ENCODE measurements at places on chromosomes 12 and 14.

GRCh38 chr12:4535092-4535491, 3.6 kb upstream of the RAD51AP1 start:
- DNase-seq = no peak

GRCh38 chr12:14885718-14886221, at the start of gene MGP:
TSS of gene MGP (minus strand) at chr12:14885854. CDS start at chr12:14885791, 63 bp downstream.
- no peak for DNase-seq

DNA sequence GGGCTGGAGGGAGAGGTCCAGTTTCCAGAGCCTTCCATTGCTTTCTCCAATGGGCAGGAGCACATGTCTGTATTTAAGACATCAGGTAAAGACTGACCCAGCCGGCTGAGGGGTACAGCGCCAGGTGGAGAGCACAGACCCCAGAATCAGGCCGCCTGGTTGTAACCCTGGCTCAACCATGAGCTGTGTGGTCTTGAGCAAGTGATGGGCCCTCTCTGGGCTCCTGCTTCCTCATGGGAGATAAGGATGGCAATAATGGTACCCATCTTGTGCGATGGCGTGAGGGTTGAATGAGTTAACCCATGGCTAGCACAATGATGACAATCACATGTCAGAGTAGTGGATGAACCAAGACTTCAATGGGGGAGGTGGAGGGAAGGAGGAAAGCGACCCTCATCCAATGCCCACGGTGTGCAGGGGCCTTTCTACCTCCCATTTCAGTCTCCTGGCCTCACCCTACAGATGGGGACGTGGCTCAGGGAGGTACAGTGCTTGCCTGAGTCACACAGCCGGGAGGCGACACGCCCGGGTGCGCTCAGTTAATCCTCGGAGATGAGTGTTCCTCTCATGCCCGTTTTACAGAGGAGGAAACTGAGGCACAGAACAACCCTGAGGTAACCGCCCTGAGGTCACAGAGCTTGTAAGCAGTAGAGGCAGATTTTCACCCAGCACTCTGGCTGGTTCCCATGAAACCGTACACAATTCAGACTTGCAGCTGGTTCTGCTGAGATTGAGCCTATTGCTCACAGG, 163.9 kb downstream of the RBM19 start:
- DNase-seq = no peak

- DNase-seq = no peak
Observed at GRCh38 chr14:63091394-63091996, 46.2 kb upstream of the KCNH5 start.

GRCh38 chr14:99688210-99688581, 4.1 kb downstream of the CYP46A1 start:
- DNase-seq = no peak

GRCh38 chr12:101823039-101823438, 7.7 kb downstream of the GNPTAB start:
- no peak for DNase-seq

GRCh38 chr12:49678711-49679110, 28.5 kb downstream of the FMNL3 start:
- DNase-seq = no peak

GRCh38 chr14:89248411-89249064, 168.5 kb downstream of the FOXN3 start:
- DNase-seq = no peak

DNA sequence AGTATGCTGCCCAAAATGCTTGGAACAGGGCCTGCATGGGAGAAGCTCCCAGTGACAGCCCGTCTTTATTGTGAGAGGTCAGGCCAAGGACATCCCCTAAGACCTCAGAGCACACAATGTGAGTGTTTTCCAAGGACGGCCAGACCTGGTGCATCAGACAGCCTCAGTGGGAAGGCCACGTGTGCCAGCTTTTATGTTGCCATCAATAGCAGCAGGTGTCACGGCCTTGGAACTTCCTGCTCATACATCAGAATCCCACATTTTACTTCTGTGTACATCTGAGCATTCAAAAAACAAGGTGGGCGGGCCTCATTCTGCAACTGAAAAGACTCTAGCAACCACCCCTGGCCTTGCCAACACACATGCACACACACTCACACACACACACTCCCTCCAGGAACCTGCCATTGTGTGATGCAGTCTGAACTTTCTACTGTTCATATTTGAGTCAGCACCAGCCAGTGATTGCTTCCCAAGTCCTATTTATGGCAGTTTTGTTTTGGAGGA, 753.1 kb upstream of the TBX3 start:
- DNase-seq = no peak

DNA sequence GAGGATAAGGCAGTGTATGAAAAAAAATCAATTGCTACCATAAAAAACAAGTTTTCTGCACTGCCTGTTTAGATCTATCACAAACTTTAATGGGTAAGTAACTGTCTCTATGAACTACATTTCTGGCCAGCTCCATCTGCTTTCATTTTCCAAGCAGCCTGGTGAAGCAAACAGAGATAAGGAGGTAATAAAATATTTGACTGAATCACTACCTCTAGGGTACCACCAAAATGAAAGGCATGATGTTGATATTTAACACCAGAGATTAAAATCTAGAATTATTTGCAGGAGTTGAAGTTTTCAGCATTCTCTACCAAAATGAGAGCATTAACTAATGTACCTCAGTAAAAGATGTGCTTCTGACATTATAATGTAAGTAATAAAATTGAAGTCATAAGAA, 863.5 kb upstream of the MGAT4C start:
- DNase-seq = no peak

DNA sequence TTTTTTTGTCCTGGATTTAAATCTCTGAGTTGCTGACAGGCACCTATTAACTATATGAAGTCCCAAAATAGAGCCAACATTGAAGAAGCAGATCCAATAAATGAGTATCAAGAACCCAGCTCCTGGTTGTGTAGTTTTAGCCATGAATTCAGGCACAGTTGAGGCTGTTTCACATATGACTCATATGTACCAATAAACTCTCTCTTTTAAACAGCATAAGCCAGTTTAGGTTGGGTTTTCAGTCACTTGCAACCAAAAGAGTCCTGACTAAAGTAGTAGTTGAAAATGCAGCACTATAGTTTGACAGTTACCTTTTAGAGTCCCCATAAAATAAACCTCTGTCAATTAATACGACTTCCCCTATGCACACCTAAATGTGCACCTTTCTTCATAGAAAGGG, 389.9 kb downstream of the RPS29 start:
- DNase-seq = no peak

- DNase-seq = no peak
Observed at GRCh38 chr14:97328743-97329142, 531.6 kb downstream of the VRK1 start.

- DNase-seq = no peak
Observed at GRCh38 chr12:123089631-123090353, 61.1 kb downstream of the PITPNM2 start.

DNA sequence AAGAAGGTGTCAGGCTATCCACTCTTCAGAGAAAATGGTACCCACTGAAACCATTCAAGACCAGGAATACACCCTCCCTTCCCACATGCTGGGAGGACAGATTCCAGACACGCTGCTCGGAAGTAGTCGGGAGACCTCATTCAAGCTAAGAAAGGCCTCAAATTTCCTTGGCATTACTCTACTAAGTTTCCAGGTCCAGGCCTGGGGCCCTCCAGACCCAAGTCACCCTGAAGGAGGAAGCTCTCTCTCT, 27.1 kb upstream of the RPLP0 start:
- DNase-seq = no peak

DNA sequence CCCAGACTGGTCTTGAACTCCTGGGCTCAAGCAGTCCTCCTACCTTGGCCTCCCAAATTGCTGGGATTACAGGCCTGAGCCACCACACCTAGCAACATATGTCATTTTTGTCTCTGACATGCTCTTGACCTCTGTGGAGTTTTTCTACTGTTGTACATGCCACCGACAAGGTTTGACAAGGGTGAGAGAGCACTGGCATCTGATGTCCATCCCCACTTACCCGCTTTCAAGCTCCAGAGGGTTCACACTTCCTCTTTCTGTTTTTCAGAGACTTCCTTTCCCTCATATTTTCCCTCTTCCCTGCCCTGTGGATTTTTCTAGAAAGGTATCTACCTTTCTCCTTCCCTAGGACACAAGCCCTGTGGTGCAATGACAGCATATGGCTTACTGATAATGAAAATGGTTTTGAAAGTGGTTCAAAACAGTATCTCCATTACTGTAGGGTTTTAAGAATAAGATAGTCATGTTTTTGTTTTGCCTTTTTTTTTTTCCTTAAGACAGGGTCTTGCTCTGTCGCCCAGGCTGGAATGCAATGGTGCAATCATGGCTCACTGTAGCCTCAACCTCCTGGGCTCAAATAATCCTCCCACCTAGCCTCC, 27.7 kb upstream of the PLEKHG3 start:
- DNase-seq = no peak

- DNase-seq = no peak
Observed at GRCh38 chr12:46134205-46134811, 134.5 kb downstream of the SLC38A1 start.

DNA sequence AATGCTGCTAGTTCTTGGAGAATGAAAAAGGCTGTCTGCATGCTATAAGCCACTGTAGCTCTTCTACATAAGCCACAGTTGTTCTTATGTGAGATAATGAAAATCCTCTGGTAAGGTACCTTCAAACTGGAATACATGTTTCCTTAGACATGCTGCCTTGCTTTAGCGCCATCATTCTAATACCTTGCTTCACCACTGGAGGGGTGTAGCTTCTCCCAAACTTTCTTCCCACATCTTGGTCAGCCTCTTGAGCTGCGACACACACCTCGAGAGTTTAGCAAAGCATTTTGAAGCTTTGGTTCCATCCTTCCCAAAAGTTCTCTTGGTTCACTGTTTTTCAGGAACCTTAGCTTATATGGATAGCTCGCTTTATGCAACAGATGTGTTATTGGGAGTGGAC, 69.5 kb downstream of the NKX2-1 start:
- DNase-seq = no peak

GRCh38 chr12:58621126-58621525, 299.2 kb downstream of the LRIG3 start:
- DNase-seq = no peak

DNA sequence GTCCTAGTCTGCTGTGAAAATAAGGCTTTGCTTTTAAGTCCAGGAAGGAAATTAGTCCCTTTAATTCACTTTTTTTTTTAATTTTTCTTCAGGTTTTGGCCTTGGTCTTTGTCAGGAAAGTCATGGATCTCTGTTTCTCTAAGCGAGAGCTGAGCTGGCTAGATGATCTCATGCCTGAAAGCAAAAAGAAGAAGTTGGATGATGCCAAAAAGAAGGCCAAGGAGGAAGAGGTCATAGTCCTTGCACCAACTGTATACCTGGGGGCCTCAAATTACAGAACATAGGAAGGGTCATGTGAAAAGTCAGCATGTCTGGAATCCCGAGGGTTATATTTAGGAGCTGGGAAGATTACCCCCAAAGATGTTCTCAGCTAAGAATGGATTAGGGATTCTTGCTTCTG, 72.3 kb downstream of the SLC4A8 start:
- DNase-seq = no peak

DNA sequence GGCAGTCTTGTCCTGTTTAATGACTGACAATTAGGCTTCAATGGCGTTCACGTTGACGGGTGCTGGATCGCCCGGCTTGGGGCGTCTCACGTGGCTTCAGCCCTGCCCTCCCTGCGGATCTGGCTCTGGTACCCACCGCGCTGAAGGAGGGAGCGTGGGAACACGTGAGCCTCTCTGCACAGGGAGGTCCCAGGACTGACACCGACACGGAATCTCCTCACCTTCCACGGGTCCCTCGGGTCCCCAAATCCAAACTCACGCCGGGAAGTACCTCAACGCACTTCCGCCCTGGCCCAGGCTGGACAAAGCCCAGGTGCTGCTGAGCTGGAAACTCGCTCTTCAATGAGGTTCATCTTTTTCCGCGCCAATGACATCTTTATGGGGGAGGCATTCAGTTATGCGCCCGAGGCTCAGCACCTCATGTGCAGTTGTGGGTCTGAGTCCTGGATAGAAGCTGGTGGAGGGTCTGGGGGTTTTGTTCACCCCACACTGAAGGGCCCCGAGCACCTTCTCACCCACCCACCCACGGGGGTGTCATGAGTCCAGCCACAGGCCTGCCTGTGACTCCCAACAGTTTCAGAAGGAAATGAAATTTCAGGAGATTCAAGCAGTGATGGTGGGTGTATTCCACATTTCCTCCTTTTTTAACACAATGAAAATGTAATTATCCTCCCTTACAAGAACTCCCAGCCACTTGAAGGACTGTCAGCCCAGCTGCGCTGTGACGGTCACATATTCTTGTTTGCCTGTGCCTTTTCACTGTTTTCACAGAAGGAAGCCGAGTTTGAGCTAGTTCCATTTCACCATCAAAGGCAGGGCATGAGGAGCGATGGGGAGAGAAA, 251.7 kb upstream of the SFSWAP start:
- DNase-seq = no peak

DNA sequence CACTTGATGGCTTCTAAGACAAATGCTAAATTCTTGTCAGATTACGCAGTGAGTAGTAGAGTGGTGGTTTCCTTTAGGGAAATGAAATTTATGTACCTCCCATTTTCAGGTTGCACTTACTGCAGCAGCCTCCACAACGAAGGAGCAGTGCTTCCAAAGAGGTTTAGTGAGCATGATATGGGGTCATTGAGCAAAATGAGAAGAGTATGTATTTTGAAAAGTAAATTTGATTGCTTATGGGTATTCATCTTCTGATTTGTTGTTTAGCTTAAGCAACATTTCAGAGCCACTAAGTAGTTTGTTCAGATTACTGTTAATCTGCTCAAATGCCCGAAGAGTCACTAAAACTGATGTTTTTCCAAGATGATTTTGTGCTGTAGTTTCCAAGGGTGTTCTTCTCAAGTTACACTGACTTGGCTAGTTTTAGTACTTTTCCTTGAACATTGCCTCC, 493.6 kb downstream of the PCNX1 start:
- DNase-seq = no peak

DNA sequence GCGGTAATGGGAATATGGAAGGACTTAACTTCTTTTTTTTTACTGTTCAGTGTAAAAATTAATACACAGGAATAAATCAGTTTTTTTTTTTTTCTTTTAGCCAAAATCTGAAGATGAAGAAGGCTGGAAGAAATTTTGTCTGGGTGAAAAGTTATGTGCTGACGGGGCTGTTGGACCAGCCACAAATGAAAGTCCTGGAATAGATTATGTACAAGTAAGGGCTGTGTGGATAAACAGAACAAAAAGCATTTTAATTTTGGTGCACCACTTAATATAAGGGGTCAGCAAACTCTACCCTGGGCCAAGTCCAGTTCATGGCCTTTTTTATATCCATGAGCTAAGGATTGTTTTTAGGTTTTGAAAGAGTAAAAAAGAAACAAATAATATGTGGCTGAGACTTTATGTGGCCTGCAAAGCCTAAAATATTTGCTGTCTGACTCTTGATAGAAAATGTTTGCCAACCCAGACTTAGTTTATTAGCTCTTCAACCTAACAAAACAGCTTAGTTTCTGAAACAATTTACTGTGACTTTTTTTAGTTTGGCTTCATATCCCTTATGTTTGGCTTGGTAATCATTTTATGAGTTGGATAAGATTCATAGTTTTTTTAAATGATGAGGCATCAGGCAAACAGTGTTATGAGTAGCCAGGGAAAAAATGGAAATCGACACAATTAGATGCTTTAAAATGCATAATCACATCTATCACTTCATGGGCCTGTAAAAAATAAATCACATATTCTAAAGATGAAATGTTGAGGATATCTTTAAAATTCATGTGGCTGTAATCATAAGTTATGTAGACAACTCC, 8.4 kb downstream of the GEMIN2 start:
- DNase-seq = no peak
